ENCODE measurements at places on chromosomes 7 and 10. TPM values are rescaled to one million over a fixed set of nuclear protein-coding genes. Genes with fewer than 3 reads are reported as not detected.

GRCh38 chr7:138125119-138125518, 48.9 kb downstream of the AKR1D1 start:
- DNase-seq: no peak

EPHA1 gene
- 39.3 TPM for total RNA-seq

STAMBPL1 gene
- total RNA-seq: 7.6 TPM

NUTM2D gene
- total RNA-seq: 1.1 TPM

DNA sequence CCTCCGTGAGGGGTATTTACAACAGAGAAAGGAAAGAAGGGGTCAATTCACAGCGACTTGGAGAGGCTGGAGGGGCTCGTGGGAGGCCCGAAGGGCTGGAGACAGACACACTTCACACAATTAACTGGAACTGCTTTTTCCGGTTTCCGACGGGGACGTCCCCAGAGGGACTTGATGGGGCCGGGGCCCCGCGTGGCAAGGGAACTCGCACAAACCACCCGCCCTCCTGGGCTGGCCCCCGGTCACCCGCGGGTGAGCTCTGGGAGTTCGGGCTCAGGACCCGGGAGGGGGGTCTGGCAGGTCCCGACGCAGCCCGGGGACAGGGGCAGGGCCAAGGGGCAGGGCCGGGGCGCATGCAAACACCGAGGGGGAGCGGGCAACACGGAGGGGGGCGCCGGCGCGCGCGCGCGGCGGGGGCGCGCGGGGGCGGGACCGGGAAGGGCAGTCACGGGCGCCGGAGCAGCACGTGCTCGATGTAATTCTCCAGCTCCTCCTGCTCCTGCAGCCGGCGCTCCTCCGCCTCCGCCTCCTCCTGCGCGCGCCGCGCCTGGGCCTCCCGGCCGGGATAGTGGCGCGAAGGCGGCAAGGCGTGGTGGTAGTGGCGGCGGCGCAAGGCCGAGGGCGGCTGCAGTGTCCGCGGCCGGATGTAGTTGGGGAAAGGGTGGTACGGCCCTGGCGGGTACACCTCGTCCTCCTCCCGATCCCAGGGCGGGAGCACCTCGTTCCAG, 2.7 kb downstream of the VGF start:
- DNase-seq: peak; percentile 52
